Common myeloid progenitor, CD34-positive (primary cell): ENCODE measurements at places on chromosomes 7 and 10.
A peak's percentile ranks its signal among the peaks of the same experiment; 100 is the strongest.

DNA sequence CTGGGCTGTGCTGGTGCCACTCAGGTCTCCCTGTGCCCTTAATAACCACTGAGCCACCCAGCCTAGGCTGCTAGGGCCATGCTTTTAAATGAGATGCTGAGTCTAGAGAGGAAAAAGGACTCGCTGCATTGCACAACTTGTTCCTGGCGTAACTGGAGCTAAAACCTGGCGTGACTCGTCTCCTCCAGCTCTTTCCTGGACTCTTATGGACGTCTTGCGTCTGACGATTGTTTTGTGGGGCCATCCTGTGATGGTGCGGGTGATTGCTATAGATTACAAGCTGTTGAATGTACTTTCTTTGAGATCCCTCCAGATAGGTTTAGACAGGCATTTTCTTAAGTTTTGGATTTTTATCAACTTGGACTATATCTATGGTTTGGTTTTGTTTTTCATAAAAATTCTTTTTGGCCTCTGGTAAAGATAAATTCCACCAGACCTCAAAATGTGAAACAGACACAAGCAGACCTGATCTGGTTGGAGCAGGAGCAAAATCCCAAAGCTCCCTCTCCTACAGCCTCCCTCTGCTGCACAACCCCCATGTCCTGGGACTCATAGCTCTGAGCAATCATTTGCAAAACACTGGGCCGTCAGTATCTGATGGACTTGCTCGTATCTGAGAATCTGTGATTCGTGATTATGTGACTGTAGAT, 230.3 kb downstream of the ARHGAP12 start:
- DNase-seq: no peak

DNA sequence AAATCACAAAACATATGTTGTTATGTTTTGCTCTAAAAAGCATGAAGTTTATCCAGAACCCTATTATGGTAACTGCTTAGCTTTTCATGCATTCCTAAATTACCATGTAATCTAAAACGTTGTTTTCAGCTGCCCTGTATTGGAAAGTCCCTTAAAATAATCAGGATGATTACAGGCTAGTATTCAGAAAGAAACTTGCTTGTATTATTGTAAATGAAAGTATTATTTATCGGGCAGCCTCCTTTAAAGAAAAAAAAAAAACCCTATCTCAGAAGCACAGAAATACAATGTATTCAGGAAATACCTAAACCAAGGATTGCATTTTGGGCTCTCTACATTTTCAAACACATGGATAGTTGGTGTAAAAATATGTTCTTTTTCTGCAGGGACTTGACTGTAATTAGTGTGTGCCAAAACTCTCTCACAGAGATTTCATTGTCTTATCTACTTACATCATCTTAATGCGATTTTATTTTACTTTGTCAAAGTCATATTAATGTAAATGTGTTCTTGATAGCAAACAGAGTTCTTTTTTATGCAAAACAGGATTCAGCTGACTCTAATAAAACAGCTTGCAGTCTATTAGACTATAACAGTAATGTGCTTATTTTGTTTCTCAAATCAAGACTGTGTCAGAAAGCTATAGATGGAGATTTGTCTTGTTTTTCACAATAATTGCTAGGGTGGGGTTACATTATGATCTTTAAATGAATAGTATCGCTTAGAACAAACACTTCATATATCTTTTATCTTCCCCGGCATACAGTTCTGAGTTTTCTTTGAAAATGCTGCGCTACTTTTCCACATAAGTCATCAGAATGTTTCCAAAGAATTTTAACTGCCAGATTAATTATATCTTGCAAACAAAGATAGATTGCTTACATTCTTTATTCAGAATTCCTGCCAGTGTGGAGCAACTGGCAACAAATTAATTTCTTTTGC, 65.3 kb upstream of the ARID5B start:
- DNase-seq: no peak

GRCh38 chr10:25039531-25039930, 23.1 kb downstream of the THNSL1 start:
- DNase-seq: no peak

- no peak for DNase-seq
These were observed 160.9 kb upstream of the CSTF2T start for GRCh38 chr10:51860257-51860656.

GRCh38 chr10:70539471-70539870, 60.9 kb downstream of the PALD1 start:
- DNase-seq: no peak

GRCh38 chr7:39882148-39882784, 67.8 kb upstream of the CDK13 start:
- DNase-seq: no peak

DNA sequence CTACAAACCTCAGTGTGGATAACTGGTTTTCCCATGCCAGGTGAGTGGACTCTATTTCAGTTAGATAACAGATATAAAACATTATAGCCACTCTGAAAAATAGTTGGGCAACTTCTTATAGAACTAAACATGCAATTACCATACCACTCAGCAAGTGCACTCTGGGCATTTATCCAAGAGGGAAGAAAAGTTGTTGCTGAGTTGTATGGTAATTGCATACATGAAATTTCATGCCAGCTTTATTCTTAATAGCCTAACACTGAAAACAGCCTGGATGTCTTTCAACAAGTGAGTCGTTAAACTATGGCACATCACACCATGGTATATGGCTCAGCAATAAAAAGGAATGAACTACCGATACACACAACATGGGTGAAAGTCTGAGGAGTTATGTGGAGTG, 10.6 kb upstream of the UPP1 start:
- no peak for DNase-seq

DNA sequence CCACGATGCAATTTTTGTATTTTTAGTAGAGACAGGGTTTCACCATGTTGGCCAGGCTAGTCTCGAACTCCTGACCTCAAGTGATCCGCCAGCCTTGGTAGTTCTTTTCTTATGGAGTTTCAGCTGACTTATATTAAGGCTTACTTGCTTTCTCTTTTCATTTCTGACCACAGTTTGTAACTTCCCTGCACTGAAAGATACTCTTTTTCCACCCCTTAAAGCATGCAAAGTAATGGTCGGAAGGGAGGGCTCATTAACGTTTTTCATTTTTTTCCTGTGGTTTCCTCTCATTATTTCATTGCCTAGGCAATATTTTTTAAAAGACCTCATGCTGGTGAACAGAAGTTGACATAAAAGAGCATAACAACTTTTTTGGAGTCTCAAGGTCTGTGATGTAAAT, 27.0 kb downstream of the ADRB1 start:
- peak; percentile 86 for DNase-seq

GRCh38 chr10:50464004-50464409, 159.7 kb downstream of the SGMS1 start:
- DNase-seq: no peak
